ENCODE measurements at places on chromosomes 16 and 17. TPM values are rescaled to one million over a fixed set of nuclear protein-coding genes. Genes with fewer than 3 reads are reported as not detected.

E4F1 gene
- 26.2 TPM for total RNA-seq

CRYM gene
- not detected for total RNA-seq

OR1A1 gene
- not detected for total RNA-seq

MSLN gene
- total RNA-seq: not detected

AHSP gene
- total RNA-seq: not detected

RAMP2 gene
- total RNA-seq: 0.30 TPM

ZMYND15 gene
- total RNA-seq: 0.23 TPM

KRTAP9-2 gene
- not detected for total RNA-seq

KRT12 gene
- not detected for total RNA-seq

USP6 gene
- not detected for total RNA-seq

DOK4 gene
- total RNA-seq: 44.4 TPM

TRIM72 gene
- total RNA-seq: under 0.01 TPM

MT1F gene
- 1.2 TPM for total RNA-seq

RTN4RL1 gene
- under 0.01 TPM for total RNA-seq

CRISPLD2 gene
- 0.98 TPM for total RNA-seq

TEKT1 gene
- total RNA-seq: not detected

NLRC3 gene
- total RNA-seq: under 0.01 TPM

TEKT5 gene
- not detected for total RNA-seq

ACE gene
- total RNA-seq: 2.0 TPM

SOCS1 gene
- total RNA-seq: 0.70 TPM

TBC1D26 gene
- total RNA-seq: under 0.01 TPM

ARHGDIG gene
- 2.2 TPM for total RNA-seq

All from smooth muscle cell of the coronary artery (primary cell).